ENCODE measurements at places on chromosomes 4 and X. TPM values are rescaled to one million over a fixed set of nuclear protein-coding genes. Genes with fewer than 3 reads are reported as not detected.

CYP4V2 gene
- polyA plus RNA-seq, result 10.5 TPM

PGAM4 gene
- not detected for polyA plus RNA-seq

CTAG1B gene
- polyA plus RNA-seq, result not detected

- peak overlapping the region; percentile 73 for H3K27ac ChIP-seq
- H3K27me3 ChIP-seq, result no peaks in the 10 kb centered on the region
These were observed 22.7 kb upstream of the MSN start for GRCh38 chrX:65644621-65645289.

DNA sequence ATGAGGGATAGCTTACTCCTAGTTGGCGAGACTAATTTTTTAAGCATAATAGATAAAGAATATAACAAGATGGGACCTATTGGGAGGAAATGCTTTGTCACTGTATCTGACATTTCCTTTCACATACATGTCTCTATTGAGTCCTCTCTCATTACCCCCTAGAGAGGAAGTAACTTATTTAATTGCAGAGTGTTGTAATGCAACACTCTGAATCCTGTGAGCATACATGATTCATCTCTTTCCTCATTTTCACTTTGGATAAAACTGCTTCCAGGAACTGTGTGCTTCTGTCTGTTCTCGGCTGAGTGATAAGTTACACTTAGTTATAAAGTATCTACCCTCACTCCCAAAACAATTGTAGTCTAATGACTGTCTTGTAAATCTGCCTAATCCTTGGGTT is 266.1 kb upstream of the ANXA10 start:
- no peaks in the 10 kb centered on the region for H3K4me1 ChIP-seq
- no peak for DNase-seq
- no peak overlapping the region for H3K4me3 ChIP-seq
- no peak overlapping the region for H3K27ac ChIP-seq
- H3K27me3 ChIP-seq, result no peaks in the 10 kb centered on the region

DNA sequence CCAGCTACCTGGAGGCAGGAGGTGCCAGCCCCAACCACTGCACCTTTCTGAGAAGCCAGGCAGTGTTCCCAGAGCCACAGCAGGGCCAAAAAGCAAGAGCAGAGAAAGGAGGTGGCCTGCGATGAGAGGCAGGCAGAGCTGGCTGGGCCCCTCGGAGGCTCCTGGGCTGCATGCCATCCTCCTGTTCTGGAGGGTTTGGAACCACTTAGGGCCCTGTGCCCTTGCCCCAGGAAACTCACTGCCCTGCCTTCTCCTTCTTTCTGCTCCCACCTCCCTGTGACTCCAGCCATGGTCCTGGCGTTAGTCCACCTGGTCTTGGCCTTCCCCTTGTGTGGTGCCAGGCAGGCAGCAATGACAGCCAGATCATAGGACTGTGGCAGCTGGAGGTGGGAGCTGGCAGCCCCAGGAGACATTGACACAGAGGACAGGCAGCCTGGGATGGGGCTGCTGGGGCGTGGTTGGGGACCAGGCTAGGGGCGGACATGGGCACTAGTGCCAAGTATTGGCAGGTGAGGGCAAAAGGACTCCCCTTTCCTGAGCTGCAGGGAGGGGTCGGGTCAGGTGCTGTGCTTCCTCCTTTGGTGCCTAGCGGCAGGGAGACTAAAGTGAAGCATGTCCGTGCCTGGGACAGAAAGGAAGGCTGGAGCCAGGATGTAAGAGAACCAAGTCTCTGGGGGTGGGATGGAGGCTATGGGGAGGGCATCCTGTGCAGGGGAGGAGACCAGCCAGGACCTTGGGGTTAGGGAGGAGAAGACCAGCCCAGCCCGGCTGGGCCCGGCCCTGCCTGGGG is 1.4 kb downstream of the APLN start:
- no peaks in the 10 kb centered on the region for H3K27me3 ChIP-seq
- H3K4me3 ChIP-seq, result 0 out of 2 replicates have a peak overlapping the region, but pooled peaks have one; percentile 70
- no peak for DNase-seq

- H3K4me1 ChIP-seq, result no peaks in the 10 kb centered on the region
- no peak overlapping the region for H3K27ac ChIP-seq
- DNase-seq, result no peak
- H3K36me3 ChIP-seq, result no peaks in the 10 kb centered on the region
- H3K4me3 ChIP-seq, result no peak overlapping the region
- H3K27me3 ChIP-seq, result no peaks in the 10 kb centered on the region
These were observed 403.0 kb downstream of the ADGRL3 start for GRCh38 chr4:61603086-61603485.

DNA sequence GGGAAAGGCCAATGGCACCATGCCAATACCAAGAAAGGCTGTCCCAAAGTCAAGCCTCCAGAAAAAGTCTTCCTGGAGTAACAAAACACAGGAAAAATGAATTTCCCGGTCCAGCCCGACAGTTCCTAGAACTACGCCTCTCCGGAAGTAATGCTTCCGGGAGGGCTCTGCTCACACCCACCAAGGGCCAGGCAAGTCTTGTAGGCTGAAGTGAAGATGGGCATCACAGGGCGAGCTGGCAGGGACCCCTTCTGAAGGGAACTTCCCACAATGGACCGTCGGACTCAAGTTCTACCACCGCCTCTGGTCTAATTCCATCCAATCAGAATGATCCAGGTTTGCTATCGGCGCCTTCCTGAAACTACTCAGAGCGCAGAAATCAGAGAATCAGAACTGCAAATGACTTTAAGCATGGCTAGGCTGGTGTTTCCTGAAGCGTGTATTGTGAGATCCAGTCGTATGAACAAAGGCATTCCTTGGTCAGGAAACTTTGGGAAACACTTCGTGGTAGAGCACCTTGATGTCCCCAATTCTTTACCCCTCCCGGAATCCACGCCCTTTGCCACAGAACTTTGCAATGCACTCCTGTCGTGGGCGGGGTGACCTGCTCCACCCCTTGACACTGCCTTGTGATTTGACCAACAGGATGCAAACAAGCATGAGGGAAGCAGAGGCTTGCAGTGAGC is 127.8 kb downstream of the BCOR start:
- H3K27me3 ChIP-seq, result no peaks in the 10 kb centered on the region
- DNase-seq, result no peak
- H3K4me3 ChIP-seq, result no peak overlapping the region
- no peaks in the 10 kb centered on the region for H3K4me1 ChIP-seq
- H3K27ac ChIP-seq, result no peak overlapping the region

DNA sequence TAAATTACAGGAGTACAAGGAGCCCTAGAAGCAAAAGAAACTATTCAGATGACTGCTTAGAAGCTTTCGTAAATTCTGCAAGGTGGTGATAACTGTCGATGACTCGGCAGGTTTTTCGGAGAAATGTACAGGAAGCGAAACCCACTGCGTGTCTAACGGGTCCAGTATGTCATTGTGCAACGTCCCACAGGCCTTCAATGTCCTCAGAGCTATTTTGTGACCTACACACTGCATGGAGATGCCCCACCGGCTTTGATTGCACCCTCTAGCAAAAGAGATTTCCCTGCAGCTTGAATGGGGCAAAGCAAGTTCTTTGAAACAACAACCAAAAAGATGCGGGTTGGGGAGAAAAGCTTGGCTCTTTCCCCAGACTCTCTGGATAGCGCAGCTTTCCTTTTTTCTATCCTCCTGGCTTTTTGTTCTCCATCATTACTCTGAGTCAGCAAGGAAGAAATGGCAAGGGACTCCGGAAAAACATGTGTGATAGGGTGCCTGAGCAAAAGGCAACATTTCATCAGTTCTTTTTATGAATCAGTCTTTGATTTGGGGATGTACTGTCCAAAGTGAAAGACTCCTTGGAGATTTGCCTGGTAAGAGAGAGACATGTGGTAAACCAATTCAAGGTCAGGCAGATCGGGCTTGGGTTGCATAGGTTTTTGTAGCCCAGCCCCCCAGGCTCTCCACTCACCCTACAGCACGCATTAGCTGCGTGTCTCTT is 112.0 kb upstream of the TBL1X start:
- H3K4me1 ChIP-seq, result peaks cover 22% of the 10 kb centered on the region
- H3K27me3 ChIP-seq, result no peaks in the 10 kb centered on the region
- H3K4me3 ChIP-seq, result peak overlapping the region; percentile 48
- no peaks in the 10 kb centered on the region for H3K36me3 ChIP-seq

DNA sequence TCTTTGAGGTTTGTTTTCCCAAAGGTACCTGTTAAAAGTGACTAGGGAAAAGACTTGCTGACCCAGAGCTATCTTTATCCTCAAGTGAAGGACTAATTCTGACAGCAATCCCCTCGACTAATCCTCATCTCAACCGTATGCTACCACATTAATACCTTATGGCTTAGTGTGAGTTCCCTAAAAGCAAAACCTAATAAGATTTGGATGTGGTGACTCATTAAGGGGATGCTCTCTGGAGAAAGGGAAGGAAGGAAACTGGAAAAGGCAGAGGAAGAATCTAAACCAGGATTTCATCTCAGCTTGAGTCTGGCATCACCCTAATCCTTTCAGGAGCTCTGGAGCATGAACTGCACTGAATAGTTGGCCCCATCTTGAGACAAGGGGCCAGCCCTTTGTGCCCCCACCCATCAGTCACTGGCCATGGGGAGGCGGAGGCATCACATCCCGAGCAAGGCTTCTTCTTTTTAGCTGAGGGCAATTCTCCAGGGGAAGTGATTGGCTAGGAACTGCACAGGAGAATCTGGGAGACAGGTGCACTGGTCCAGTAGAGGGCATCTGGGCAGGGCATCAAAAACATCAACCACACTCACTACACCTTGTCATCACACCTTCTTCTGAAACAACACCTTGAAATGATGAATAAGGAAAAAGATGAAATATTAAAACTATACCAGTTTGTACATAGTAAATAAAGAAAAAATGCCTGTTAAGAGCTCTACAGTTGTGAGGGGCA is 6.9 kb upstream of the BBS7 start:
- H3K27ac ChIP-seq, result no peak overlapping the region
- no peak overlapping the region for H3K4me3 ChIP-seq

GRCh38 chrX:8820910-8821527 is 19.8 kb upstream of the FAM9A start:
- no peaks in the 10 kb centered on the region for H3K36me3 ChIP-seq
- H3K27ac ChIP-seq, result no peak overlapping the region
- DNase-seq, result peak; percentile 33
- no peaks in the 10 kb centered on the region for H3K27me3 ChIP-seq
- no peak overlapping the region for H3K4me3 ChIP-seq

DNA sequence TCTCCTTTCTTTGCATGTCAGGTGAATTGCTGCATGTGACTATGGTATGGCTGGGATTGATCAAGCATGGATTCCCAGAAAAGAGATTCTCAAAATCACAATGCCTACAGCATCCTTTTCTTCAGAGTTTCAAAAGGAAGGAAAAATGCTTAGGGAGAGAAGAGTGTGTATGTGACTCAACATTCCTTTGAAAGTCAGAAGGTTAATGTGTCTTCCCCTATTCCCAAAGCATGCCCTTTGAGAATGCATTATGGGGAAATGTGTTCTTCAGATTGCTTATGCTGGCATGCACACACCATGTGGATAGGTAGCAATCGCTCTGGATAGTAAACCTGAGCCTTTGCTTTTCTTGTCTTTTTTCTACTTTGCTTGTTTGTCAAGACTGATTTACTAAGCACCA is 78.5 kb downstream of the ELOVL6 start:
- no peak overlapping the region for H3K4me3 ChIP-seq
- peaks cover 12% of the 10 kb centered on the region for H3K4me1 ChIP-seq
- peak; percentile 68 for DNase-seq
- H3K36me3 ChIP-seq, result no peaks in the 10 kb centered on the region
- H3K27ac ChIP-seq, result 0 out of 2 replicates have a peak overlapping the region, but pooled peaks have one; percentile 19
- H3K27me3 ChIP-seq, result no peaks in the 10 kb centered on the region

GRCh38 chr4:140971077-140971792 is 162.0 kb downstream of the RNF150 start:
- H3K27me3 ChIP-seq, result no peaks in the 10 kb centered on the region
- H3K4me3 ChIP-seq, result no peak overlapping the region
- no peak overlapping the region for H3K27ac ChIP-seq

- H3K4me3 ChIP-seq, result no peak overlapping the region
- peak; percentile 73 for DNase-seq
- no peaks in the 10 kb centered on the region for H3K36me3 ChIP-seq
- peaks cover 14% of the 10 kb centered on the region for H3K4me1 ChIP-seq
These were observed 60.4 kb downstream of the PCDH18 start for GRCh38 chr4:137471895-137472294.

GRCh38 chr4:133537780-133538281 is 388.7 kb downstream of the PCDH10 start:
- no peak overlapping the region for H3K4me3 ChIP-seq
- no peaks in the 10 kb centered on the region for H3K27me3 ChIP-seq
- H3K36me3 ChIP-seq, result no peaks in the 10 kb centered on the region
- H3K4me1 ChIP-seq, result no peaks in the 10 kb centered on the region

GRCh38 chr4:140330311-140330900 is 43.0 kb upstream of the SCOC start:
- no peaks in the 10 kb centered on the region for H3K4me1 ChIP-seq
- DNase-seq, result peak; percentile 60
- H3K36me3 ChIP-seq, result no peaks in the 10 kb centered on the region

DNA sequence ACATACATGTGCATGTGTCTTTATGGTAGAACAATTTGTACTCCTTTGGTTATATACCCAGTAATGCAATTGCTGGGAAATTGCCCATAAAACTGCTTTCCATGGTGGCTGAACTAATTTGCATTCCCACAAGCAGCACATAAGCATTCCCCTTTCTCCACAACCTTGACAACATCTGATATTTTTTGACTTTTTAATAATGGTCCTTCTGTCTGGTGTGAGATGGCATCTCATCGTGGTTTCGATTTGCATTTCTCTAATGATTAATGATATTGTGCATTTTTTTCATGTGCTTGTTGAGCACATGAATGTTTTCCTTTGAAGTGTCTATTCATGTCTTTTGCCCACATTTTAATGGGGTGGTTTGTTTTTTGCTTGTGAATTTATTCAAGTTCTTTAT is 166.0 kb downstream of the TMEM47 start:
- H3K27ac ChIP-seq, result no peak overlapping the region
- no peaks in the 10 kb centered on the region for H3K36me3 ChIP-seq
- no peaks in the 10 kb centered on the region for H3K4me1 ChIP-seq
- DNase-seq, result no peak
- no peak overlapping the region for H3K4me3 ChIP-seq
- H3K27me3 ChIP-seq, result no peaks in the 10 kb centered on the region

GRCh38 chr4:112225157-112225556 is 6.4 kb upstream of the AP1AR start:
- no peak overlapping the region for H3K27ac ChIP-seq
- no peak overlapping the region for H3K4me3 ChIP-seq
- no peaks in the 10 kb centered on the region for H3K36me3 ChIP-seq
- DNase-seq, result no peak
- no peaks in the 10 kb centered on the region for H3K27me3 ChIP-seq

GRCh38 chrX:40253771-40254170 is 156.0 kb upstream of the BCOR start:
- H3K36me3 ChIP-seq, result no peaks in the 10 kb centered on the region
- H3K4me1 ChIP-seq, result no peaks in the 10 kb centered on the region
- H3K27ac ChIP-seq, result no peak overlapping the region
- H3K27me3 ChIP-seq, result no peaks in the 10 kb centered on the region
- no peak for DNase-seq
- H3K4me3 ChIP-seq, result no peak overlapping the region

- H3K27ac ChIP-seq, result no peak overlapping the region
- H3K4me1 ChIP-seq, result no peaks in the 10 kb centered on the region
- DNase-seq, result no peak
- H3K4me3 ChIP-seq, result no peak overlapping the region
- no peaks in the 10 kb centered on the region for H3K27me3 ChIP-seq
These were observed 80.0 kb downstream of the ARSJ start for GRCh38 chr4:113899271-113900070.

All from GM23248 (cell line).